RKO (cell line): ENCODE measurements at places on chromosomes 11 and 22.

- DNase-seq = no peak
Measured at GRCh38 chr11:8016440-8016839, 29.3 kb downstream of the EIF3F start.

DNA sequence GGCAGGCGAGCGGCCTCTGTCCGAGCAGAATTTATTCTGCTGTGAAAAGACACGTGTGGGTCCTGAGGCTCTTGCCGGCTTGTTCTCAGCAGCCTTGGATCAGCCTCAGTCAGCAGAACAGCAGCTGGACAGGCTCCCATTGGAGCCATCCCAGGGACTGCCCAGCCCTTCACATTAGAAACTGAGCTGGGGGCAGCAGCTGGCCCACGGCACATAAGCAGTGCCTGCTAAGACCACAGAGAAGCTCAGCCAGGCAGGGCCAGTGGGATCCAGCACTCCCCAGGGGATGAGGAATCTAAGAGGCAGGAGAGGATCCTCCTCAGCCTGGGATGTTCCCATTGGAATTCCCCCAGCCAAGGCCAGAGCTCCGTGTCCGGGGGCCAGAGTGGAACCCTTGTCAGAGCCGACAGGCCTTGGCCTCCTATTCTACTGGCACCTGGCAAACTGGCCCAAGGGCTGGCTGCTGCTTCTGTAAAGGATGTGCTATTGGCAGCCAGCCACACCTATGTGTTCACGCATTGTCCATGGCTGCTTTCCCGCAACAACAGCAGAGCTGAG is 18.2 kb downstream of the RTN4R start:
- DNase-seq = no peak

GRCh38 chr11:27381238-27381666 is 18.2 kb upstream of the CCDC34 start:
- DNase-seq = no peak

DNA sequence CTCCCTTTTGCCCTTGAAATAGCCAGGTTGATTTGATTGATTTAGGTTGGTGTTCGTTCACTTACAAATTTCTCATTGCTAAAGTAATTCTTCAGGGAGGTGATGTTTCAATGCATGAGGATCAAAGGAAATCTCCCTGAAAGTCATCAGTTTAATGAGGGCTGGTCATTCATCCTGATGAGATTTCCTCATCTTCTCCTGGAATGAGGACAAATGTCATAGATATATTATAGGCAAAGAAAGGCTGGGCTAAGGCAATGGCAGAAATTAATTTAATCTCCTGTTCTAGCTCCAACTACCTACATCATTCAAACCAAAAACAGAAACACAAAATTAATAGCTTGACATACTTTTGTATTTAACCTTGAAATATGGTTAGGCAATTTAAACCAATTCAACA is 1052.1 kb downstream of the LRRC4C start:
- DNase-seq = no peak

DNA sequence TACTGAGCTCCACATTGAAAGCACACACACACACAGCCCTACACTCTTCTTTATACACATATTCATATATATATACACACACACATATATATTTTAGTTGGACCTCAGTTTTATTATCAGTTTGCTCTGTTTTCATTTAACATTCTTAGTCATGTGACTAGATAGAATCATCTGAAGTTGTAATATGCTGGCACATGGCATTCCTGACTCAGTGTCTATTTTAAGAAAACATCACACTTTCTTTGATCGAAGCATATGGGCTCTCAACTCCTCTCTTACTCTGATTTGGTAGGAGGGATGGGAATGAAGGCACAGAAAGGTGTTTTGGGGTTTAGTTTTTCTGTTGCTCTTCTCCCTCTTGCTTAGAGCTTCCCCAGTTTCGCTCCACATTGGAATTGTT is 24.8 kb downstream of the AMOTL1 start:
- DNase-seq = no peak

DNA sequence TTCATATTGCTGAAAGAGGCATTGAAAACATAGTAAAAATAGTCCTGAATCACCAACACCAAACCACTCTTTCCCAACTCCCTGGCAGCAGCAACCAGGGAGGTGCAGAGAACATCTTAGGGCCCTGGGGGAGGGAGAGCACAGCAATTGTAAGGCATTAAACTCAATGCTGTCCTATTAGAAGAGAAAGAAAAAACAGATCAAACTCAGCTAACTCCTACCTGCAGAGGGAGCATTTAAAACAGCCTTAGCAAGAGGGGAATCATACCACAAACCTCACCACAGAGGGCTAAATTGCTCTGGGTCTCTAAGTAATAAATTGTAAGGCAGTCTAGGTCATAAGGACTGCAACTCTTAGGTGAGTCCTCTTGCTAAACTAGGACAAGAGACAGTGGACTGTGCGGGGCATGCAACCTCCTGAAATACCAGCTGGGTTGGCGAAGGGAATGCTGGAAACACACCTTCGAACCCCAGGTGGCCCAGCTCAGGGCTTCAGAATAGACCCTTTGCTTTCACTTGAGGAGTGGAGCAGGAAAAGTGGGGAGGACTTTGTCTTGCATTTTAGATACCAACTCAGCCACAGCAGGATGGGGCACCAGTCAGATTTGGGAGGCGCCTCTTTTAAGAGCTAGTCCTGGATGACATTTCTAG is 697.1 kb upstream of the FAT3 start:
- no peak for DNase-seq

DNA sequence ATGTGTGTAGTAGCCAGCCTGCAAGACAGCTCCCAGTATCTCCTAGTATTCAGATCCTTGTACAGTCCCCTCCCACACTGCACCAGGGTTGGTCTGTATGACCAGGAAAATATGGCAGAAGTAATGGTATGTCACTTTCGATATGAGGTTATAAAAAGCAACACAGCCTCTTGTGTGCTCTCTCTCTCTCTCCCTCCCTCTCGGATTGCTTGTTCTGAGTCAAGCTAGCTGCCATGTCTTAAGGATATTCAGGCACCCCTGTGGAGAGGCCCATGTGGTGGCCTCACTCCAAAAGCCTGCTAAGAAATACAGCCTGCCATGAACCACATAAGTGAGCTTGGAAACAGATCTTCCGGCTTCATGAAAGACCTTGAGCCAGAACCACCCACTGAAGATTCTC is 25.4 kb downstream of the FXYD6 start:
- DNase-seq = no peak

DNA sequence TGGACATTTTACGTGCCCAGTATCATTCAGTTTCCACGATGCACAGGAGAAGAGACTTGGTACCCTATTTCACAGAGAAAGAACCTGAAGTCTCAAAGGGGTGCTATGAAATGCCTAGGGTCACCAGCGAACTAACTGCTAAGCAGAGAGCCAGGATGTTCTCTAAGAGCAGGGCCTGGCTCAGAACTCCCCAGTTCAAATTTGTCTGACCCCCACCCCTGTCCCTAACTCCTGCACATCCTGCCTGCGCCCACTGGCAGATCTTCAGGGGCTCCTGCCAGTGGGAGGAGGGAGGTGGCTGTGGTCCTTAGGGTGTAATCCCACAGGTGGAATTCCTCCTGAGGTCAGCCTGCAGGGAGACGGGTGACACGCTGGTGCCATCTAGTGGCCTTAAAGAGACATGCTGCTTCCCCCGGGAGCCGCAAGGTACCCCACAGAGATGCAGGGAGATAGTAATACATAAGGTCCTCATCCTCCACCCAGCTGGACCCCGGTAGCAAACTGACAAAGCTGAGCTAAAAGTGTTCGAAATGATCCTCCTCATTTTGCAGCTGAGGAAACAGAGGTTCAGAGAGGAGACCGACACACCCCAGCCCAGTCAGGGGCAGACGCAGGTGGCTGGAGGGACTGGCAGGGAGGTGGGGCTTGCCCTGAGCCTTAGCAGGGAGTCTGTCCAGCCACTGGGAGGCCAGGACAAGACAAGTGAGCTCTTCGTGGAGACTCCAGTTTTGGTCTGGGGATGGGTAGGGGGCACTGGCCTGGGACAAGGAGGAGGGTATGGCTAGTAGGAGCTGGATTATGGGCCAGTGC is 34.1 kb downstream of the MB start:
- peak; percentile 69 for DNase-seq

GRCh38 chr11:110798201-110798900 is 86.1 kb upstream of the ARHGAP20 start:
- no peak for DNase-seq

DNA sequence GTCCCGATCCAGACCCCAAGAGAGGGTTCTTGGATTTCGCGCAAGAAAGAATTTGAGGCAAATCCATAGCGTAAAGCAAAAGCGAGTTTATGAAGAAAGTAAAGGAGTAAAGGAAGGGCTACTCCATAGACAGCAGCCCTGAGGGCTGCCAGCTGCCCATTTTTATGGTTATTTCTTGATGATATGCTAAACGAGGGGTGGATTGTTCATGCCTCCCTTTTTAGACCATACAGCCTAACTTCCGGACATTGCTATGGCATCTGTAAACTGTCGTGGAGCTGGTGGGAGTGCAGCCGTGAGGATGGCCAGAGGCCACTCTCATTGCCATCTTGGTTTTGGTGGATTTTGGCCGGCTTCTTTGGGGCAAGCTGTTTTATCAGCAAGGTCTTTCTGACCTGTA is 19.4 kb upstream of the SHANK3 start:
- no peak for DNase-seq

GRCh38 chr11:132472411-132473172 is 1059.7 kb downstream of the OPCML start:
- DNase-seq = no peak

DNA sequence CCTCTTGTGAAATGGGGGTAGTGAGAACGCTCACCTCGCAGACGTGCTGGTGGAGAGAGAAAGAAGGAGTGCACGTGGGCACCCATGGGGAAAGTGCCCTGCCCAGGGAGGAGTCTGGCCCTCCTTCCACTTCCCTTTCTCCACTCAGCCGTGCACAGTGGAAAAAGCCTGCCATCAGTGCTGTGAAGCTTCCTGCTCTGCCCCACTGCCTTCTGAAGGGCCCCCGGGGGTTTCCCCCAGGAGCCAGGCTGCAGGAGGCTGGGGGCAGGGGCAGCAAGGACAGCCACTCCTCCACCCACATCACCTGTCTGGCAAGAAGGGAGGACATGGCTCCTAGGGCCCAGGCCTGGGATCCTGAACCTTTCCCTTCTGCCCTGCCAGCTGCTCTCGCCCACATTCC is 7.6 kb downstream of the TP53I11 start:
- DNase-seq = no peak

GRCh38 chr11:13701506-13701905 is 33.0 kb downstream of the FAR1 start:
- no peak for DNase-seq

DNA sequence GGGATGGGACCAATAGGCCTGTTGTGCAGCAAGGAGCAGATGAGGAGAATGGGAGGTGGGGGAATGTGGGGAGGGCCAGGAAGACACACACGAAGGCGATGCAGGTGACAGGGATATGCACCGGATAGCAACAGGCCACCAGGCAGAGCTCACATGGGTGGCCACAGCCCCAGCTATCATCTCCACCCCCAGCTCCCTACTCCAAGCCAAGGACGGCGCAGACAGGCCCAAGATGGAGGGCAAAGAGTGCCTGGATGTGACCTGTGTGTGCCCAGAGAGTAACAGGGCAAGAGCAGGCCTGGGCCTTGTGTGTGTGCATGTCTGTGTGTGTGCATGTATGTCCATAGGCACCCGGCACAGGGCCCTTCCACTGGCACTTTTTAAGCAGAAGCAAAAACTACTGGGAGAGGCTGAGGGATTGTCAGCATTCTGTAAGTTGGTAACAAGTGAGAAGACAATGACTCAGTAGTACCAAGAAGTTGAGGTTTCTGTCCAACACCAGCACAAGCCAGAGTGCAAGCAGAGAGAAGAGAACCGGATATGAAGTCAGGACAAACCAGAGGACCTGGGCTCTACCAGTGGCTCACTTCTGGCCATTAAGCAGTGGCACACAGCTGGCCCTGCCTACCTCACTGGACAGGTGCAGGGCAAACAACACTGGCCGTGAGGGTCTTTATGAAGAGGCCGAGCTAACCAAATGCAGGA is 36.4 kb downstream of the NRXN2 start:
- DNase-seq = no peak

DNA sequence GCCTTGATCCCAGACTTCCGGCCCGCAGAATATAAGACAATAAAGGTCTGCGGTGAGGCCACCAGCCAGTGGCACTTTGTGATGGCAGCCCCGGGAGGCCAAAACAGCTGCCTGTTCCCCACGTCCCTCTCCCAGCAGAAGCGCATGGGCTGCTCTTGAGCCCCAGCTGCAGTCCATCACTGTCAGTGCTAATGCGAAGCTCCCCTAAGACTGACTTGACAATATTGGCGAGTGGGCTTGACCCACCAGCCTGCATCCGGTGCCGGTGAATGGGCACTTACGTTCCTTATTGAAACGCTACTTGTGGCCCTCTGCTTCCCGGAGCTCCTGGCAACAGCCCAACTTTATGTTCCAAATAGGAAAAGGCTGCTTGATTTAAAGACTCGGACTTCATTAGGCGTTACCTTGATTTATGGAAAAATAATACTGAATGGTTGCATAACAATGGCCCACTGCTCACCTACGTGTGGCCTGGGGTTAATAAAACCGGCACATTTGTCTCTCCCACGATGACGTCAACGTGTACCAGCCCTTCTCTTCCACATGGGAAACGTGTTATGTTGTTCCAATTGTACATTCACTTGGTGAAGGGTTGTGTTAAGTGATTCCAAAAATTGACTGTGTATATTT is 93.4 kb upstream of the SEPTIN5 start:
- DNase-seq = no peak

GRCh38 chr11:125241104-125241503 is 76.6 kb downstream of the PKNOX2 start:
- no peak for DNase-seq

DNA sequence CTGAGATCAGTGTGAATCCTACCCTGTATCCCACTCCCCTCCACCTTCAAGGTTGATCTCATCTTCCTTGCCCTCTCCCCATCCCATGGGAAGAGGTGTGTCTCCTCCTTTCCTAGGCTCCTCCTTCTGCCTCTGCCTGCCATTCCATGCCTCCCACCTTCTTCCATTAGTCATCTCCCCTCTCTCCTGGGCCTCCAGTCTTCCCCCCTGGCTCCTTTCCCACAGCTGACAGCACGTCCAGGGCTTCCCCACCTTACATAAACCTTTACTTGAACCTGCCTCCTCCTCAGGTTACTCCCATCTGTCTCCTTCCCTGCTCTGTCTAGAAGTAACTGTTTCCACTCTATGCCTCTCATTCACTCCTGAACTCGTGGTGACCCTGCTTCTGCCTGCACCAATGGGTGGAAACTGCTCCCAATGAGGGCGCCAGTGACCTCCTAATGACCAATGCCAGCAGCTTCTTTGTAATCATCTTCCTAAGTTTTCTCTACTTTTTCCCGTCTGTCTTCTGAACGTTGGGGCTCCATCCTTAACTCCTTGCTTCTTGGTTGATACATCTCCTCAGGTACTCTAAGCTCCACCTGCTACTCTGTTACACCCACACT is 266.9 kb upstream of the NARS2 start:
- DNase-seq = no peak

- DNase-seq = no peak
Measured at GRCh38 chr11:12552692-12553091, 121.5 kb upstream of the TEAD1 start.

- DNase-seq = no peak
Measured at GRCh38 chr11:64762674-64763525, 3.1 kb upstream of the PYGM start.

- DNase-seq = no peak
Measured at GRCh38 chr11:128868841-128869671, 2.0 kb upstream of the KCNJ1 start.
